ENCODE measurements at places on chromosomes 6 and 20.

DNA sequence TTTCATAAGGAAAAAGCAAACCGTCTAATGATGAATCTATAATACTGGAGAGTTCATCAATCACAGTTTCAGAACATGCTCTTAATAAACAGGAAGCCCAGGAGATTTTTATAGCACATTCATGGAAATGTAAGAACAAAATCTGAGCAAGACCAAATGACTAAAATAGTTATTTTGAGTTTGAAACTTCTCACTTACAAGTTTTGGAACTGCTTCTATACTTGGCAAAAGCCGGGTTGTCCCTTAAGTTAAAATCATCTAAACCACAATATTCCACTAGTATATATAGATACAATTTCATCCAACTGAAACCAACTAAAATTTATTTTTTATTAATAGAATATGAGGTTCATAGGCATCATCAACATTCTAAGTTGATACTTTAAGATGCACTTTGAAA is 268.2 kb downstream of the PHACTR1 start:
- DNase-seq: no peak

- no peak for DNase-seq
These were observed 229.7 kb downstream of the PRL start for GRCh38 chr6:22067122-22067521.

- DNase-seq: no peak
These were observed 44.1 kb upstream of the RIN2 start for GRCh38 chr20:19713822-19714578.

GRCh38 chr6:156780102-156780641 is 3.0 kb downstream of the ARID1B start:
- DNase-seq: peak; percentile 23

DNA sequence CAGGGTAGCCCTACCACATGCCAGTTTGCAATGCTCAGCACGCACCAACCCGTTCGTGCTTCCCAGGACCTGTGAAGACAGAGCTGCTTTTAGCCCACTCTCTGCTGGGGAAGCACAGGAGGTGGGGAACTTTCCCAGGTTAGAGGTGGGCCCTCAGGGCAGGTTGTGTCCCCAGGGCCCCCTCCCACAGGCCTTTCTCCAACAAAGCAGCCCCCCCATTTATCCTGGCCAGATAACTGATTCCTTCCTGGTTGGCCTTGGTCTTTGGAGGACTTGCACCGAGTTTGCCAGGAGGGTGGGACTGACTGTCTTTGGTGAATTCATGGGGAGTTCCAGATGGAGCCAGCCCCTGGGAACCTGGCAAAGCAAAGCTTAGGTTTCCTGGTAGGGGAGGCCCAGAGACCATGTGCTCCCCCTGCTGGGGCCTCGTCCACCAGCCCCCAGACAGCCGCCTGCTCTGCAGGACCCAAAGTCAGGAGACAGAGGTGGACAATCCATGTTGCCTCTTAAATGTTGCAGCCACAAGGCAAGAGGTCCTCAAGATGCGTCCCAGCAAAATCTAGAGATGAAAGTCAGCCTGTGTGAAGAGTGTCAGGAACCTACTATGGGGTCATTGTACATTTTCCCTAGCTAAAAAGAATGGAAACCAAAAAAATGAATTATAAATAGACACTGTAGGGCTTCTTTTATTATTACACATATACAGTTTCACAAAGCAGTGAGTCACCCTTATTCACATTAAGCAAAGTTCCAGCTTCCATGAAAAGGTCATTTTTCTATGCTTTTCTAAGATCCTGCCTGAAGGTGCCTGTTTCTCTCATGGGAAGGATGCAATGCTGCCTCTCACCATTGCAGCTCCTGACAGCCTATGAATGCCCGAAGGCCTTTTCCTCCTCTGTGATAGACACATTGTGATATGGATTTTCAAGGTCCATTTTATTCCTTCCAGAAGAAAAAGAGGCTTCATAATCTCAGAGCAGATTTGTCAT is 497.8 kb downstream of the PREX1 start:
- DNase-seq: no peak

DNA sequence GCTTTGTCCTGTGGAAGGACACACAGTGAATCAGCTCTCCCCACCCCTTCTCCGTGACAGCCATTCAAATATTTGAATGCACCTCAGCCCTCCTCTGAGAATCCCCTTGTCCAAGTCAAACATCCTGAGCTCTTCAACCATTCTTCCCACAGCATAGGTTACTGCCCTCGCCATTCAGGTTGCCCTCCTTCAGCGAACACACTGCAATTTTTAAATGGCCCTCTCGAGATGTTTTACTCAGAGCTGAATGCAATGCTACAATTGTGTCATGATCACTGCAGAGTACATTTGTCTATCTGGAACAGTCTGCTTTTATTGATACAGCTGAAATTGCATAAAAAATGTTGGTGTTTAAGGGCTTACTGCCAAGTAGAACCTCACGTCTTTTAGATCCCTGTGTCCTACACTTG is 48.9 kb downstream of the SLC2A12 start:
- no peak for DNase-seq

GRCh38 chr6:139147628-139148027 is 12.7 kb downstream of the HECA start:
- DNase-seq: no peak

GRCh38 chr6:163643866-163644265 is 229.3 kb downstream of the QKI start:
- DNase-seq: no peak

DNA sequence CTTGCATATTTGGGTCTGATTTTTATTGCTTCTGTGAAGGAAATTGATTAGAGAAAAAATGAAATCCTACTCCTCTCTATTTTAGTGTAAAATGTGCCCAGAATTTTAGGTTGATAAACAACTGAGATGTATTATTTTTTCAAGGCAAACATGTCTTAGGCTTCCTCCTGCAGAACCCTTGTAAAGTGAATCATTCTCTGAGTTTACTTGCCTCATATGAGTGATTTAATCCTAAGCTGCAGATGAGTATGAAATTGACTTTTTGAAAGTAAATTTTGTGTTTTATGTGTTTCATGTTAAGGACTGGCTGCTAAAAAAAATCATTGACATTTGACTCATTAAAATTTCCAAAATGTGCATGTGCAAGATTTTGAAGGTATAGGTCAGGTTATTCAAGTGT is 138.5 kb upstream of the PHACTR1 start:
- DNase-seq: no peak

GRCh38 chr6:70537266-70537665 is 29.5 kb upstream of the SDHAF4 start:
- DNase-seq: no peak

DNA sequence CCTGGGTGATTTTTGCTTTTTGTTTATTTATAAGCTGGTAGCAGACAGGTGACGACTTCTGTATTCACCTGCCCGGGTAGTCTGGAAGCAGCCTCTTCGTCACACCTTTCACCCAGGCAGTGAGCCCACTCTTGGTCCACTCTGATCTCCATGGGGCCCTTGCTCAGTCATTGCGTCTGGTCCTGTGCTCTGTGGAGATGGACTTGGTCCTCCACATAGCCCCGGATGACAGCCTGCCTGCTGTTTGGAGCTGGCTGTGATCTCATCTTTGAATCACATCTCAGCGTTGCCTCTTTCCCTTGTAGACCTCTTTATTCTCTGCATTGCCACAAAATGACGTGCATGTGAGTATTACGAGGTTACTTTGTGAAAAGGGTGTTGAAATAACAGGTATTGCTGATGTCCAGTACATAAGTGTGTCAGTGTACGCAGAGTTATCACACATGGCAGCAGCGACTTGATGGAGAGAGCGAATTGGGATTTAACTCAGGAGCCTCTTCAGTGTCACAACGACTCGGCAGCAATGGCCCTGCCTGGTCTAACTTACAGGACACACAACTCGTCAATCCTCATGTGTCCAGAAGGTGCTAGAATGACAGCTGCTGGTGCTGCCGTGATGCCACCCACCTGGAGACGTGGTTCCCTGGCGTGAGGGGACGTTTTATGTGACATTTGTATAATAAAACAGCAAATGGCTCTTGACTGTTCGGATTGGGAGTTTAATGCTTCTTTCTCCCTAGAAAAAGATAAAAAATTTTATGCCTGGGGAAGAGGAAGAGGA is 24.2 kb upstream of the FRMD1 start:
- no peak for DNase-seq

DNA sequence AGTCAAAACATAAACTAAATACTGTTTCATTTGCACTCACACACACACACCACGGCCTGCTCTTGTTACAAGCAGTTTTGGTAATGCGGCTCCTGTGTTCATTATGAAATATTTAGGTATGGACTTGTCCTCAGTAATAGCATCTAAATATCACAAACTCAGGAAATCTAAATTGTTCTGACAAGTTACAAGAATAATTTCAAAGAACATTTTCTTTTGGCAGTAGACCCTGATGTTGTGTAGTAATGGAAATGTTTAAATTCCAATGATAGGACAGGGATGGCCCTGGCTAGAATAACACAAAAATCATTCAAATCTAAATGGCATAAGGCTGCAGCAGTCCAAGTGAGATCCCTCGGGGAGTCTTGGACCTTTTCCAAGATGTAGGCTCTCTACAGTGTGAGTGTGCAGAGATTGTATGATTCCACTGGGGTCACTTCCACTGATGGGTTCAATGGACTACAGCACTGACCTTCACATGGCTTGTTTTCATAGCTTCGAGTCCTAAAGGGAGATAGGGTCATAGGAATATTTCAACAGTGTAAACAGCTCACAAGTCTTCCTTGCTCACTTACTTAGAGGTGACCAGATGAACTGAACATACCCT is 210.6 kb upstream of the PLCB4 start:
- no peak for DNase-seq

DNA sequence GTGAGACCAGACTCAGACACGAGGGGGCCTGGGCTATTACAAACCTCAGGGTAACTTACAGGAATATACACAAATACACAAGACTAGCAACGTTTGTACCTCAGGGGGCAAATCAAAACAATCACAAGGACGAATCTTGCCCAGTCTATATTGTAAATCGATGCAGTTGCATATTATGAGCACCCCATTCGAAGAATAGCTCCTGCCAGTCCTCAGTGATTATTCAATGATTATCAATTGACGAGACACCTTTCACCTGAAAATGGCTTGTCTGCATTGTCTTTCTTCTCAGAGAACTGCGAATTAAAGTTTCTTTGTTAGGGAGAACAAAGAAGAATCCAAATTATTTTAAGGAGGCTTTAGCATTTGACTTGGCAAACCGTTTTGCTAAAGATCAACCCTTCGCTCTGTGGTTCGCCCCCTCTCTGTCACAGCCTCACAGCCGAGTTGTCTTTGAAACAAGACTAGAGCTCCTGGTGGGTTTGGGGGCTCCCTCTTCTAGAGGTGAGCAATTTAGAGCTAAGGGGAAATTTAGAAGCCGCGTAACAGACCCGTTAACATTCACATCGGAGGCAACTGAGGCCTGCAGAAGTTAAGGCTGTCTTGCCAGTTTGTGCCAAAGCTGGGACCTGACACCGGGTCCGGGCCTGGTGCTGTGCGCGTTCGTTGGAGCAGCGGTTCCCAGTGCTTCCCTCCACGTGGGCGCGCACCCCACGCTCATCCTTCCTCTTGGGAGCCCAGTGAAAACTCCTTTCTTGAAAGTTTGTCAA is 24.9 kb upstream of the MAP3K7 start:
- no peak for DNase-seq

- DNase-seq: no peak
These were observed 479.0 kb upstream of the CITED2 start for GRCh38 chr6:139853302-139853992.

GRCh38 chr20:55038684-55039083 is 563.3 kb downstream of the DOK5 start:
- no peak for DNase-seq

GRCh38 chr6:44534291-44534690 is 146.8 kb downstream of the CDC5L start:
- no peak for DNase-seq

- no peak for DNase-seq
These were observed 297.8 kb downstream of the GJA1 start for GRCh38 chr6:121733234-121733633.

- DNase-seq: no peak
These were observed 10.3 kb downstream of the GUCA1B start for GRCh38 chr6:42184475-42184874.

GRCh38 chr20:20657092-20657491 is 55.4 kb downstream of the RALGAPA2 start:
- DNase-seq: no peak

DNA sequence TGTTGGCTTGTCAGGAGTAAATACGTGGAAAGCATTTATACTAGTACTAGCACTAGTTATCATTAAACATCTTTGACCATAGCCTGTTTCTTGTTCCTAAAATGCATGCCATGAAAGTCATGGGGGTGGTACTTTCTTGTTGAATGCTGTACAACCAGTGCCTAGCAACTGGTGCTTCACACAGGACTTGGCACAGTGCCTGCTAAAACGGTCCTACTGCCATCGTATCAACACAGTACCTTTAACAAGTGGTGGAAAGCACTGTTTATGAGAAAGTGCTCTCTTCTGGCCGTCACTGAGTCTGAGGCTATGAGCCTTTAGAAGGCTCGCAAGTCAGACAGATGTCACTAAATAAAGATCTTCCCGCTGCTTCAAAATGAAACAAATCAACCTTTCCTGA is 21.6 kb downstream of the ZNFX1 start:
- no peak for DNase-seq

DNA sequence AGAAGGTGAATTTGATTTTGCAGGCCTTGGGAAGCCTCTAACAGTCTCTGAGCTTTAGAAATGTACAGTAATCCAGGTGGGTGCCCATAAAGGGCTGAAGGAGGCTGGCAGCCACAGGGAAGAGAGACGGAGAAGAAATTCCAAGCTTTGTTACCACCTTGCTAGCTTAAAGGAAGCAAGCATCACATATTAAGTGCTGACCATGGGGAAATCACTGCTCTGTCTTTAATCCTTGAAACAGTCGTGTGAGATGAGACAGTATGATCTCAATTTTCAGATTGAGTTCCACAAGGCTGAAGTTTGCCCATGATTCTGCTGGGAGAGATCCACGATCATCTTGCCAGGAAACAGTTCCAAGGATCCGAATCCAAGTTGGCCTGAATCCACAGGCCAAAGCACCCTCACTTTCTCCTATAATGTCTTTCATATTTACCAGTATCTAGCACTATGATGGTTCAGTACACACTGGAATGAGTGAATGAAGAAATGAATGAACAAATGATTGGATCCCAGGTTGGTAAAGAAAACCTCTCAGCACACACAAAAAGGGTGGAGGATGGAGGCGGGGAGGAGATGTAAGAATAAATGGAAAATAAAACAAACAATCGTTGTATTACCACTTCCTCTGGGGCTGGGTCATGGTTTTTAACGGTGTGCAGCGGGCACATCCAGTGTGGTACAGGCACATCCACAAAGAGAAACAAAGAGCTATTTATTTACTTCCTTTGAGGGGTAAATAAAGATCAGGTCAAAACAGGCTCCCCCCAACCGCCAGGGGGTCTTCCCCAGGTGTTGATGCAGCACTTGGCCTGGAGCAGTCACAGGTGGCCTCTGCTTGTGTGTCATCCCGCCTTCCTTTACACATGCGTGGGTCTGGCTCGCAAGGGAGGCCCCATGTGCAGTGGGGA is 28.2 kb upstream of the TAF8 start:
- DNase-seq: peak; percentile 49

GRCh38 chr6:7541175-7542064 is at the start of gene DSP:
Gene DSP (plus strand): TSS chr6:7541671. CDS start chr6:7541916, 245 bp downstream.
- peak; percentile 11 for DNase-seq

DNA sequence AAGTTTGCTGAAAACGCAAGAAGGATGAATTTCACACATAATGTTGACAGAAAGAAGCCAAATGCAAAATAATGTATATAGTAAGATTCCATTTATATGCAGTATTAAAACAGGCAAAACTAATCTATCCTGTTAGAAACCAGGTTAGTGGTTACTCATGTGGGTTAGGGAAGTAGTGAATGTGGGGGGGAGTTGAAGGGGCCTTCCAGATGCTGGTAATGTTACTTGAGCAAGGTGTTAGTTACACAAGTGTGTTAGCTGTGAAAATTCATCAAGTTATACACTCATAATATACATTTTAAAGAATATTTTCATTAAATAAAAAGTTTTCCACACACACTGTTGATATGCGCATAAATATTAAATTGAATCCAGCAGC is 29.8 kb downstream of the USP45 start:
- DNase-seq: no peak
